Mesenteric fat pad (tissue), 1 donor: ENCODE measurements at places on chromosomes 7 and 10. TPM values are rescaled to one million over a fixed set of nuclear protein-coding genes. Genes with fewer than 3 reads are reported as not detected.
A peak's percentile ranks its signal among the peaks of the same experiment; 100 is the strongest.

PSMG3 gene
- total RNA-seq, result 17.8 TPM

EGFR gene
- total RNA-seq, result 80.9 TPM

ESYT2 gene
- total RNA-seq, result 79.5 TPM

CDHR1 gene
- 0.35 TPM for total RNA-seq

PKD2L1 gene
- 0.39 TPM for total RNA-seq

CUBN gene
- 3.5 TPM for total RNA-seq

SH2D4B gene
- total RNA-seq, result 0.35 TPM

PDE6C gene
- not detected for total RNA-seq

CYP3A4 gene
- 0.26 TPM for total RNA-seq

AGR2 gene
- total RNA-seq, result 0.29 TPM

KIAA1549 gene
- 2.4 TPM for total RNA-seq

BNIP3 gene
- 63.1 TPM for total RNA-seq

STEAP4 gene
- 94.1 TPM for total RNA-seq

LRIT1 gene
- not detected for total RNA-seq

KCND2 gene
- total RNA-seq, result 2.9 TPM

- DNase-seq, result no peak
Observed at GRCh38 chr10:47333532-47333931, 11.3 kb downstream of the GDF2 start.

- DNase-seq, result no peak
Observed at GRCh38 chr10:5040781-5041470, 37.3 kb upstream of the AKR1C2 start.

GRCh38 chr10:15491856-15492642 lies 121.0 kb upstream of the FAM171A1 start:
- no peak for DNase-seq

GRCh38 chr7:134908289-134908688 lies 78.0 kb upstream of the AGBL3 start:
- no peak for DNase-seq

- no peak for DNase-seq
Observed at GRCh38 chr7:18610331-18610948, 114.9 kb downstream of the HDAC9 start.

- no peak for DNase-seq
Observed at GRCh38 chr7:131827421-131827820, 271.0 kb upstream of the PODXL start.

- no peak for DNase-seq
Observed at GRCh38 chr7:76049295-76049694, 1.4 kb downstream of the MDH2 start.

GRCh38 chr7:80632139-80632538 lies 6.3 kb upstream of the CD36 start:
- DNase-seq, result no peak

DNA sequence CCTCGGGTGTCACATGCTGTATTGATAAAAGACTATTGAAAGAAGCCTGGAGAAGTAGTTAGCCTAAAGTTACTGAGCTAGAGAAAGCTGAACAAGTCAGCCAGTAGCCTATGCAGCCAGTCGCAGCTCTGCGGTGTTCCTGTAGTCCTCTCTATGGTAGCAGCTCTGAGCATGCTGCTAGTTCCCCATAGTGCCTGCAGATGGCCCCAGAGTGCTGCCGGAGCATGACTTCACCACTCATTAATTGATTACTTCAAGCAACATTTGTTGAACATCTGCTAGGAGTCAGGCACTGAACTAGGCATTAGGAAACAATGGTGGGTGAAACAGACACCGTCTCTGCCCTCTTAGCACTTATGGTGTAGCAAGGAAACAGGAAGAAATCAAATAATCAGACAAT lies 422.7 kb downstream of the SORCS3 start:
- DNase-seq, result no peak

DNA sequence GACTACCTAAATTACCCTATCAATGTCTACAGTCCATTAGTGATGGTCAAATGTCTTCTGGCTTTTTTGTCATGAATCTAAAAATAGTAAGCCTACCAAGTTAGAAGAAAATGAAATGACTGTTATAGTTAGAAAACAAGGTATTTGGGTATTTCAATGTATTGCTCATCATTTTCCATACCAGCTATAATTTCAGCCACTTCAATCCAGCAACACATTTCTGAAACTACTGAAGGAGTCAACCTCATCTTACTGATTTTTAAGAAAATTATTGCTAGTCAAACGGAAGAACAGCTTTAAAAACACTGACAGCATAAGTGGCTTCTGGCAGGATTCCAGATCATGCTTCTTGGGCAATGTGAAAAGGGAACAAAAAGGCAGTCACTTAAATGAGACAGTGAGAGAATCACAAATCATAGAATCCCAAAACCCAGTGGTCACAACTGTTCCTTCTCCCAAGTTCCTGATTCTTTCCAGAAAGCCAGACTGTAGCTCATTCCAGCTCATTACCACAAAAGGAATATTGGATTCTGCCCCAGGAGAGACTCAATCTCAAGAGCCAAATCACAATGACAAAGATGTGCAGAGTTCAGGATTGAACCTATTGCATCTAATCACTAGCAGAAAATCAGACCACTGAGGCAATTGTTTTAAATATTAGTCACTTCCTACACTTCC lies 61.2 kb upstream of the LRRN3 start:
- no peak for DNase-seq

- DNase-seq, result no peak
Observed at GRCh38 chr10:132263866-132264265, 43.9 kb downstream of the STK32C start.

- peak; percentile 87 for DNase-seq
Observed at GRCh38 chr7:100171840-100172239, 3.4 kb upstream of the GAL3ST4 start.

DNA sequence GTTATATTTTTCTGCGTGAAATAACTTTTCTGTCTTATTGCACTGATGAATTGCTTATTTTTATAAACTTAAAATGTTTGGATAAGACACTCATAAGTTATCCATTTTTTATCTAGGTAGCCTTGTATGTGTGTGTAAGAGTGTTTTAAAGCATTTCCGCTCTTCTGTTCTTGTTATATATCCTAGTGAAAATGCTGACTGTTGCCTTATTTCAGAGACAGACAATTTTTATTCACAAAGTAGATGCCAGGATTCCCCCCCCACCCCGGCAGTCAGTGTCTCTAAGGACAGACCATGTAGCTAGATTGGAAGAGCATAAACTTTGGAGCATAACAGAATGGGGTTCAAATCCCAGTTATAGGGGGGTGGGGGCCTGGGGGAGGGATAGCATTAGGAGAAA lies 1.6 kb downstream of the SMC3 start:
- DNase-seq, result no peak

GRCh38 chr7:4202154-4202736 lies 479.9 kb upstream of the FOXK1 start:
- DNase-seq, result no peak

DNA sequence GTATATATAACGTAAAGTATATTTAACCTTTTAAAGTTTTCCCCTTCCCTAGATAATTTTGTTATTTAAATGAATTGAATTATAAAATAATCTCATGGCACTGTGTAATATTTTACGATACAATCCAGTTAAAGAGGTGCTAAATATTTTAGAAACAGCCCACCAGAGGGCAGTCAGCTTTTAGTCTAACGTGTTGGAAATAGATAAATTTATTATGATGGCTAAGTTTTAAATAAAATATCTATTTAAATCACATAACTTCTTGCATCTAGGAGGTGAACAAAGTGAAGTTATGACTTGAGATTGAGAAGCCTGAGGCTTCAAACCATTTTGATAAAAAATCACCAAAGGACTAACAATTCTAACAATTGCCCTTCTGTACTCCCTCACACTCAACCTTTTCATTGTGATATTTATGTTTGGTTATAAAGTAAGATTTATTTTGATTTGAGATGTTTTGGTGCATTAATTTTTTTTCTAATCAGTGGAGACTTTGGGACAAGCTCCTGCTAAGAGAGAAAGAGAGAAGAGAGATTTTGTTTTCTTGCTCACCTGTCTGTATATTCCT lies 171.5 kb upstream of the SP4 start:
- DNase-seq, result no peak

GRCh38 chr7:151115121-151115835 lies 29.0 kb downstream of the AGAP3 start:
- DNase-seq, result no peak

GRCh38 chr7:18638594-18639452 lies 143.3 kb downstream of the HDAC9 start:
- DNase-seq, result no peak

DNA sequence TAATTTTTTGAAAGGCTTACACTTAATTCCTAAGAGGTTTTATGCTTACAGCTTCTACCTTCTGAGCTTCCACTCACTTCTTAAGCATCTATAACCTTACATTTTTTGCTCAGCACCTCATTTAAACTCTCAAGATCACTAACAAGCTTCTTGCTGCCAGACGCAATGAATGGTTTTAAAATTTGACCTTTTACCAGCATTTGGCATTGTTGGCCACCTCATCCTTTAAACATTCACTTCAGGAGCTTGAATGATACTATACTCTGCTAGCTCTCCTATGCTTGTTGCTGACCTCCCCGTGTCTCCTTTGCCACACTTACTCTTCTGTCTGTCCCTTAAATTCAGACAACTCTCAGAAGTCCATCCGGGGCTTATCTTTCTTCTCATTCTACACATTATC lies 37.7 kb upstream of the ODAD2 start:
- no peak for DNase-seq

DNA sequence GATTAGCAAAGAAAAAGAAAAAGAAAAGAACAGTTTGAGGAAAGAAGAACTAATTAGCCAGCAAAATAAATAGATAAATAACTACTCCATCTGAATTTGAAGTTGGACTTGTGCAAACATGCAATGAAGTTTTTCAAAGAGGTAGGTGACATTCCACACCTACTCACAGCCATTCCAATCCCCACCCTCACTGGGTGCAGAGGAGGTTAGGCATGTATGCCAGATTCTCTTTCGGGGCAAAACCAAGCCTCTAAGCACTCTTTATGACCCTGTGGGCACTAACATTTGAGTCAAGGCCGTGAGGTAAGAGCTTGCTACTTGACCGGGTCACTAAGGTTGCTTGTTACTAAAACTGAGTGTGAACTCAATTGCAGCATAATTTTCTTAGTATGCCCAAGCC lies 108.4 kb upstream of the SEMA3A start:
- DNase-seq, result no peak

GRCh38 chr10:47348661-47349470 lies 703 bp downstream of the RBP3 start:
- peak; percentile 74 for DNase-seq

DNA sequence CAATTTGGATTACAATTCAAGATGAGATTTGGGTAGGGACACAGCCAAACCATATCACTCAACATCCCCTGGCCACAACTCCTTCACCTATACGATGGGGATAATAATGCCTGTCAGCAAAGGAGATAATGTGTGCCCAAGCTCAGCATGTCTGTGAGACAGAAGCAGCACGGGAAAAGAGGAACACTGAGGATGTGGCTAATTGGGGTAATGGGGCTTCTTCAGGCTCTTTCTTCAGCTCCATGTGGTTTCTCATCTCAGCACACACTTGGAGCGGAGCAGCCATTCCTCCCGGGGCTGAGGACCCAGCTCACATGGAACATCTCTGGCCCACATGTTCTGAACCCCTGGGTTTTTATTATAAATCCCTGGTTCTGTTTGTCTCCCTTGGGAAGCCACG lies 136.0 kb upstream of the NAMPT start:
- no peak for DNase-seq

- DNase-seq, result no peak
Observed at GRCh38 chr10:13120786-13121499, 21.0 kb downstream of the OPTN start.

GRCh38 chr10:90195288-90195840 lies 494.0 kb downstream of the KIF20B start:
- DNase-seq, result no peak

DNA sequence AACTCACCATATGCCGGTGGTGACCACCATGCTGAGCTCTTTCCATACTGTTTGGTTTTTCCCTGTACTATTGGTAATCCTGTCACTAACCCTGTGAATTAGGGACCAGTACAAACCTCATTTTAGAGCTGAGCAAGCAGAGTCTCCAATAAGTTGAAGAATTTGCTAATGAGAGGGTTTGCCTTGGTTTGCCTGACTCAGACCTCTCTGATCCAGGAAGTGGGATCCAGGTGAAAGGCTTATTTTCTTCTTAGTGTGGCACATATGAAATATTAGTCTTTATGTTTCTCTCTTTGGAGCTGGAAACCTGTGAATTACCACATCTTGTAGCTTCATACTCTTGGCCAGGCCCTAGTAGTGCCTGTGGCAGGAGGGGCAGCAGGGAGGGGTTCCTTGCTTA lies 114.1 kb upstream of the IGFBP3 start:
- no peak for DNase-seq
